IPS DF 6.9 (cell line): ENCODE measurements at places on chromosomes 2 and 18.
A peak's percentile ranks its signal among the peaks of the same experiment; 100 is the strongest.

GRCh38 chr2:152572031-152572430, 145.2 kb downstream of the PRPF40A start:
- DNase-seq, result no peak

- no peak for DNase-seq
Measured at GRCh38 chr2:237143676-237144440, 58.2 kb downstream of the COPS8 start.

DNA sequence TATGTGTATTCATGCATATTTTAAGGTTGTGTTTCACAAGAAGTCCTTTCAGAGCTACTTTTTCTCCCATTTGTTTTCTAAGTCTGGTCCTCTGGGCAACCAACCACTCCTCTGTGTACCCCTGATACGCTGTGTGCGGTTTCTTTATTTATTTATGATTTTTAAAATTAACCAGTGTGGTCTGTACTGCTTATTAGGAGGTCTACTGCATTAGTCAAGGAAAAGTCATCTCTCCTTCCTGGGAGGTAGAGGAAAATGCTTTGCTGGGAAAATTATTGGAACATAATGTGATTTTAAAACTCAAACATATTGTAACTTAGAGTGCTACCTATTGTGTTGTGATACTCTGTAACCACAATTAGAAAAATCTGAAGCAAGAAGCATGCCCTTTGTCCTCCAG, 1404.3 kb downstream of the SUCLG1 start:
- DNase-seq, result no peak

DNA sequence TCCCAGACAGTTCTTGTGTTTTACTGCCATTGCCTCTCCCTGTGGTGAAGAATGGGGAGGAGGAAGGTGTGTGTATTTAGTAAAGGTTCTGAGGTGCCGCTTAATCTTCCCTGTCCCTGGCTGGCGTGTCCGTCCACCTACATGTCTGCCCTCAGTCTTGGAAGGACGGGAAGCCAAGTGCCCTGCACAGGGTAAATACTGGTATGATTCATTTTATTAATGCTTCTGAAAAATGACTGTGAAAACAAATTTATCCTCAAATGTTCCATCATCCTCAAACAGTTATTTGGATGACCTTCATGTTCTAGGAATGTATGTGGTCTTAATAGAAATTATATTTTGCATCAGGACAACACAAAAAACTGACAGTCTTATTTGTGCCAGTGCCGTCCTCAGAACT, 6.6 kb downstream of the EPAS1 start:
- DNase-seq, result no peak

DNA sequence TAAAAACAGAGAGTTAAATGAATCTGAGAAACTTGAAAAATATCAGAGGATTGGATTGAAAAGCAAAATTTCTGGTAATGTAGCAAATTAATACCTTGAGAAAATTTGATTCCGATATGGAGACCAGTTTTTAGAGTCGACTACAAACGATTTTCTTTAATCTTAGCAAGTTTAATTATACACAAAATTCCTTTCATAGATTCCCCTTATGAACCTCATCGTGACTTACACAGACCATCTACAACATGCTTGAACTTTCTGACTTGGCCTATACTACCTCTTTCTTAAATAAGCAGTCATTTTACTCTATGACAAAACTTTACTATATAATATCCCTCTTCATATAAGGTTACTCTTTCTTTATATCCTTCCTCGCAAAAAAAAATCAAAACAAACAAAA, 769.6 kb upstream of the CRIM1 start:
- DNase-seq, result peak; percentile 20

- no peak for DNase-seq
Measured at GRCh38 chr2:26169681-26170414, 3.0 kb upstream of the GAREM2 start.

- DNase-seq, result no peak
Measured at GRCh38 chr2:6927186-6927585, 10.0 kb downstream of the RNF144A start.

- DNase-seq, result no peak
Measured at GRCh38 chr2:214695789-214696188, 113.7 kb downstream of the BARD1 start.

DNA sequence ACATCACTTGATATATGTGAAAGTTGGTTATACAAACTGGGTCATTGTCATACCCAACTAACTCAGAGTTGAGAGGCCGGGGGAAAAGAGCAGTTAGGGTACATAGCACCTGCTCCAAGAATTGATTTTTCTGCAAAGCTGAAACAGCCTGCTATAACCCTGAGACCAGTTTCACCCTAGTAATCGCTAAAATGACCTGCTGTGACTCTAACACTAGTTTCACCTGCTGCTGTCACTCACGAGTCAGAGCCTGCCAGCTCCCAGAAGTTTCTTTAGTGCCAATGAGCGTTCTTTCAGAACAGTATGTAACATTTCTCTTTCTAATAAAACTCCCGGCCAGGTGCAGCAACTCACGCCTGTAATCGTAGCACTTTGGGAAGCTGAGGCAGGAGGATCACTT, 28.0 kb downstream of the SRSF7 start:
- DNase-seq, result no peak
